ENCODE measurements at places on chromosomes 5 and 9.

GRCh38 chr5:66880401-66880800 is 284.2 kb downstream of the MAST4 start:
- no peak for DNase-seq

DNA sequence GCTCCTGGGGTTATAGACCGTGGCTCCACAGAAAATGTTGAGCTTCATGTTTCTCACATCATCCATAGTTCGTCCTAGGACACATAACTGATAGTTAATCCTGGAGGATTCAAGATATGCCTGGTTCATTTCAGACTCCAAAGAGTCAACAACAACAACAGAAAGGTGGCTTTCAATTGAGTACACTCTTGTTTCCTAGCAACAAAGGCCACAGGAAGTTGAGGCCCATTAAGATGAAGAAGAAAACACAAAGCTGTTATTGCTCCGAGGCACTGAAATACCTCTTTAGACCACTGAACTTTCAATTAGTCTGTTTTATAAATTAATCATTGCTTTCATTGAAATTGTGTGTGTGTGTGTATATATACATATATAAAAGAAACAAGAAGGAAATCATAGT is 154.5 kb downstream of the YIPF5 start:
- DNase-seq = no peak

DNA sequence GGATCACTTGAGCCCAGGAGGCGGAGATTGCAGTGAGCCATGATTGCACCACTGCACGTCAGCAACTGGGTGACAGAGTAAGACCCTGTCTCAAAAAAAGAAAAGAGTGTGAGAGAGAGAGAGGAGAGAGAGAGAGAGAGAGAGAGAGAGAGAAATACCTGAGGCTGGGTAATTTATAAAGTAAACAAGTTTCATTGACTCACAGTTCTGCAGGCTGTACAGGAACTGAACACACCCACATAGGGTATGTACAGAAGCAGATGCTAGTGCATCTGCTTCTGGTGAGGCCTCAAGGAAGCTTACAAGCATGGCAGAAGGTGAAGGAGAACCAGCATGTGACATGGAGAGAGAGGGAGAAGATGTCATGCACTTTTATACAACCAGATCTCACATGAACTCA is 46.4 kb upstream of the CHD1 start:
- DNase-seq = no peak

GRCh38 chr5:4735261-4735660 is 404.9 kb upstream of the ADAMTS16 start:
- no peak for DNase-seq

DNA sequence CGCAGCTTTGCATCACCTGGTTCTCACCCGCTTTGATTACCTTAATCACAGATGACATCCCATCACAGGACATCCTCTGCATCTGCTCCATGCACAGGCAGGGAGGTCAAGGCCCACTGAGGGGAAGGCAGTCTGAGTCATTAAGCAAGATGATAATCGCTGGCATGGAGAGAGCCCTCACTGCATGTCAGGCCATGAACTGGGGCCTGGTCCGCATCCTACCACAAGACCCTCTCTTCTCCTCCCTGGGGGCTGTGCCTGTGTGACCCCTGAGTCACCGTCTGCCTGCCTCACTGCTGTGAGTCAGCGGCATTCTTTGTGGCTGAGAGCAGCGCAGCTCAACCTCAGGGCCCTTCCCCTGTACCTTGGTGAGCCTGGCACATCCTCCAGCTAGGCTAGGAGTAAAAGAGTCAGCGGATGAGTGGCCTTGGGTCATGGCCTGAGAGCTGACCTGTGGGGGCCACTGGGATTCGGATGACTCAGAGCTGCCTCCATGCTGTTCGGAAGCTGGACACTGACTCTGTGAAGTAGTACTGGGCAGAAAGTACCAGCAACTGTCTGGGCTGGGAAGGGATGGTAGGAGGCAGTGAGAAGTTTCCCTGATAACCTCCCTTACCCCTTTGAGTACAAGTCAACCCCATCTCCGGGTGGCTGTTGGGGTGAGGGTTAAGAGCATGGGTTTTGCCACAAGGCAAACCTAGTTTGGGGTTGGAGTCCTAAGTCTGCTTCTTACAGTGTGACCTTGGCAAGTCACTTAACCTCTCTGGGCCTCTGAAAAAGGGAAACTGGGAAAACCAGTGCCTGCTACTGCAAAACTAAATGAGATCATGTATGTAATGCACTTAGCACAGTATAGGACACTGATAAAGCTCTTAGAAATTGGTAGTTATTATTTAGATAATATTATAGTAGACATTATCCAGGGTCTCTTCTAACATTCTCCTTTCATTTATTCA is 14.6 kb upstream of the ARSI start:
- no peak for DNase-seq

GRCh38 chr9:129968690-129969485 is 74.1 kb downstream of the FNBP1 start:
- no peak for DNase-seq

DNA sequence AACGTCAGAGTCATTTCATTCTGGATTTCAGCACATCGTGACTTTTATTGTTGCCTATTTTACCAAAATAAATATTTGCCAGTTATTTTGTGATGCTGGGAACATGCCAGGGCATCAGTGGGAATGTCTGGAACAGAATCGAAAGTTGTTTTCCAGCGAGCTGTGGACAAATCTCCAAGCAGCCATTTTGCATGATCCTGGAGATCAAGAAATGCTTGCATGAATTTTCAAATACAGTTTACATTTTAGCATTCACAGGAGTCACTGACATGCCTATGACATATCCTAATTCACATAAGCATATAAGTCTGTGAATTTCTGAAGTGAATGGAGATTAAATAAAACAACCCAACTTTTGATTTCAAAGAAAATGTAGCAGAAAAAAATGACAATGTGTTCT is 119.4 kb downstream of the VCAN start:
- no peak for DNase-seq

DNA sequence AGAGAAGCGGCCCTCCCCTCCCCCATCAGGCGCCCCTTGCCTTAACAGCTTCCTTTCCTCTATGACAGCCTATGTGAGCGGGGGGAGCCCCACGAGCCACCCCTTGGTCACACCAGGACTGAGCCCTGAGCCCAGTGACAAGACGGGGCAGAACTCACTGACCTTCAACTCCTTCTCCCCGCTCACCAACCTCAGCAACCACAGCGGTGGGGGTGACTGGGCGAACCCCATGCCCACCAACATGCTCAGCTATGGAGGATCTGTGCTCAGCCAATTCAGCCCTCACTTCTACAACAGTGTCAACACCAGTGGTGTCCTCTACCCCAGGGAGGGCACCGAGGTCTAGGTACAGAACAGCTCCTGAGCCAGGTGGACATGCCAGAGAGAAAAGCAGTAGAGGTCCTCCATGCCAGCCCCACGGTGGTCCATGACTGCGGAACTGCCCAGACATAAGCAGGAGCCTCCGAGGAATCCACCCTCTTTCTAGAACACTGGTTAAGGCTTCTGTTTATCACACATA is 2.6 kb downstream of the FOXI1 start:
- no peak for DNase-seq

- DNase-seq = no peak
These were observed 2.9 kb upstream of the CSF2 start for GRCh38 chr5:132070460-132071337.

DNA sequence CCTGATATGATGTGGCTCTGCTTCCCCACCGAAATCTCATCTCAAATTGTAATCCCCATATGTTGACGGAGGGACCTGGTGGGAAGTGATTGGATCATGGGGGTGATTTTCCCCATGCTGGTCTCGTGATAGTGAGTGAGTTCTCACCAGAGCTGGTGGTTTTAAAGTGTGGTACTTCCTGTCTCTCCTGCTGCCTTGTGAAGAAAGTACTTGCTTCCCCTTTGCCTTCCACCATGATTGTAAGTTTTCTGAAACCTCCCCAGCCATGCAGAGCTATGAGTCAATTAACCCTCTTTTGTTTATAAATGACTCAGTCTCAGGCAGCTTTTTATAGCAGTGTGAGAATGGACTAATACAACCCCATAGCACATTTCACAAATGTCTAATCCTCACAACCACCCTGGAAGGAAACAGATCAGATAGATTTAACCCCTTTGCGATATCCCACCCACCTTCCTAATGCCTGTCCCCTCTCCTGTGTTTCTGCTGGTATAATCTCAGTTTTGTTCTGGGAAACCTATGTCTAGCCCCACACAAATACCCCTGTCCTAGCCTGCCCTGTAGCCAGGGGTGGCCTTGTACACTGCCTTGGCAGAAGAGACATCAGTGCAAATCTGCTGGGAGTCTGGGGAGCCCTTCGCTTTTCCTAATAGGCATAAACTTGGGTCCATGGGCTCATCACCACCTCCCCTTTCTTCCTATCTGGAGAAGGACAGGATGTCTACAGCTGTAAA is 157.0 kb upstream of the RAI14 start:
- DNase-seq = no peak

DNA sequence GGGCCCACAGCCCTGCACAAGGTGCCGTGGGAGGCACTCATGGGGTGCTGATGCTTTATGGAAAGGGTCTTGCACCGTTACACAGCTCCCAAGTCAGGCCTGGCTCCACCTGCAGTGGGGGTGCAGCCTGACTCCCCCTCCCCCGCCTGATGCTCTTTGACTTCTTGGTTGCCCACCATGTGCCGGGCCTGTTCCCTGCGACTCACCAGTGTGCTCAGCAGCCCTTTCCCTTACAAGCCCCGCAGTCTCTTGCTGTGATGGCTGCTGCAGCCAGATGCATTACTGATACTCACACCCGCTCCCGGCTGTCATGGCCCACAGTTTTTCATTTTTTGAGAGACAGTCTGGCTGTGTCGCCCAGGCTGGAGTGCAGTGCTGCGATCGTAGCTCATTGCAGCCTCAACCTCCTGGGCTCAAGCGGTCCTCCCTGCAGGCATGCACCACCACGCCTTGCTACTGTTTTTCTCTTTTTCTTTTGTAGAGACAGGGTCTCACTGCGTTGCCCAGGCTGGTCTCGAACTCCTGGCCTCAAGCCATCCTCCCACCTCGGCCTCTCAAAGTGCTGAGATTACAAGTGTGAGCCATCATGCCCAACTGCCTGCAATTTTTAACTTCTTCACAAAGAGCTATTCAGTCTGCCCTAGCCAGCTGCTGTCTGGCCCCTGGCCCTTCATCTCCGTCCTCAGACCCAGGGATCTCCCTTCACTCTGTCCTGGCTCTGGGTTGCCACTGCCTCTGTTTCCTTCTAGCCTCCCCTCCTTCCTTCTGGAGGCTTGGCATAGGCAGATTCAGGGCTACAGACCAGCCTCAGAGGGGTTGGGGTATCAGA is 109.5 kb downstream of the RXRA start:
- no peak for DNase-seq

- DNase-seq = no peak
These were observed 37.6 kb downstream of the MAST4 start for GRCh38 chr5:66633754-66634153.

GRCh38 chr9:134405527-134405926 is 79.3 kb downstream of the RXRA start:
- no peak for DNase-seq

GRCh38 chr9:89820337-89820736 is 215.5 kb downstream of the GADD45G start:
- no peak for DNase-seq

DNA sequence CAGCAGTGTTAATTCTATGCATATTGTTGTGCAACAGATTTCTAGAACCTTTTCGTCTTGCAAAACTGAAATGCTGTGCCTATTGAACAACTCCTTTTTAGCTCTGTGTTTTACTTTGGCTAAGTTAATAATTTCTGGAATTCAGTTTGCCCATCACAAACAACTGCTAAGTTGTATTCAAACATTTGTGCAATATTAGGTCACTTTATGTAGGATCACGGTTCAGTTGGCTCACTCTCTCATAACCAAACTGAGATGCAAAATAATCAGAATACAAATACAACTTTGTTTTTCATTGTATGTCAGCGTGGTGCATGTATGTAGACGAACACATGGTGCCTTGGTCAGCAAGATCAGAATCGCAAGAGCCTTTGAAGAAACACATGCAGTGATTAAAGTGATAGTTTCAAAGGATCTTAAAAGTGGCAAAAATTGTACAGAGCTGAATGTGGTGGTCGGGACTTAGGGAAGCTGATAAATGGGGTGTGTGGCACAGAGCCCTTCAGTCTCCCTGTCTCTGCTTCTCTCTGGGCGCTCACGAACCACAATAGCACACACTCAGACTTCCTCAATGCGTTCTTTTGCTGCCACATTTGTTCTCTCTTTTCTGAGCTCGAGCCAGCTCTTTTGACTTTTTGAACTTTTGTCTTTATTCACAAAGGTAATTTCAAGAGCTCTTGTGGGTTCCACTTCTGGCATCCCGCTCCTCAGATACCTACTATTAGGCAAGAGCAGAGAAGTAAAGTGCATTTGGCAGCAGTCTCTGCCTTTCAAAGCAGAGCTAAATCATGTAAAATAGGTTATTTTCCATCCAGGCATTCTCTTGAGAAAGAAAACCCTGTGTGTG is 112.4 kb upstream of the CTSL start:
- no peak for DNase-seq

DNA sequence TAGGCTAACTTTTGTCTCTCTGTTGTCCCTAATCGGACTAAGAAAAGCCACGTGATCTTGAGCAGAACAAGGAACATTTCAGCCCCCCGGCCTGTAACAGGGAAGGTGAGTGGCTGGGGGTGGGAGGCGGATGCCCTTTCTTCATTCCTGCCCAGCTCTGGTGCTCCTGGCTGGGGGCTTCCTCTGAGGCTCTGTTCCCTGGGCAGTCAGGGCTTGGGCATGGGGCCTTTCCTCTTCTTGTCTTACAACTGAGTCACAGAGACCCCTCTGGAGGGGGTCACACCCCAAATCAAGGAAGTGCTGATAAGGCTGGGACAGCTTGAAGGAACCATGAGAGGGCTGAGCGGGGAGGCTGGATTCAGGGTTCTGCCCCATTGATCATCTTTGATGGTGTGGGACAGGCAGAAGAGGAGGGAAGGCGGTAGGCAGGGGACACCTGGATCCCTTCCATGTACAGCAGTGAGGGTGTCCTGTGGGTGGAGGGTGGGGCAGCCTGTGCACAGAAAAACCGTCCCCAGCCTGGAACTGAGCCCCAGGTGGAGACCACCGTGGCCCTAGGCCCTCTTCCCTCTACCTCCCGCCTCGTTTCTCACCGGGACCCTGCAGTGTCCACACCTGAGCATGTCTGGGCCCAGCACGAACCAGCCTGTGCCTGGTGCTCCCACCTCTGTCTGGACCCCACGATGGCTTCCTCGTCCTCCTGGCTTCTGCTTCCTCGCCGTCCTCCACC is 257.7 kb upstream of the IRX1 start:
- no peak for DNase-seq

GRCh38 chr9:81317223-81317622 is 372.1 kb downstream of the TLE1 start:
- DNase-seq = no peak

DNA sequence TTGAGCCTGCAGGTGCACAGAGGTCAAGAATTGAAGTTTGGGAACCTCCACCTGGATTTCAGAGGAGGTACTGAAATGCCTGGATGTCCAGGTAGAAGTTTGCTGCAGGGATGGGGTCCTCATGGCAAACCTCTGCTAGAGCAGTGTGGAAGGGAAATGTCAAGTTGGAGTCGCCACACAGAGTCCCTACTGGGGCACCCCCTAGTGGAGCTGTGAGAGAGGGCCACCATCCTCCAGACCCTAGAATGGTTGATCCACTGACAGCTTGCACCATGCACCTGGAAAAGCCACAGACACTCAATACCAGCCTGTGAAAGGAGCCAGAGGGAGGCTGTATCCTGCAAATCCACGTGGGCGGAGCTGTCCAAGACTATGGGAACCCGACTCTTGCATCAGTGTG is 78.0 kb downstream of the GABRA1 start:
- no peak for DNase-seq

- no peak for DNase-seq
These were observed 94.4 kb downstream of the USP20 start for GRCh38 chr9:129929496-129930125.
